ENCODE measurements at places on chromosomes 6 and 20. TPM values are rescaled to one million over a fixed set of nuclear protein-coding genes. Genes with fewer than 3 reads are reported as not detected.

DNA sequence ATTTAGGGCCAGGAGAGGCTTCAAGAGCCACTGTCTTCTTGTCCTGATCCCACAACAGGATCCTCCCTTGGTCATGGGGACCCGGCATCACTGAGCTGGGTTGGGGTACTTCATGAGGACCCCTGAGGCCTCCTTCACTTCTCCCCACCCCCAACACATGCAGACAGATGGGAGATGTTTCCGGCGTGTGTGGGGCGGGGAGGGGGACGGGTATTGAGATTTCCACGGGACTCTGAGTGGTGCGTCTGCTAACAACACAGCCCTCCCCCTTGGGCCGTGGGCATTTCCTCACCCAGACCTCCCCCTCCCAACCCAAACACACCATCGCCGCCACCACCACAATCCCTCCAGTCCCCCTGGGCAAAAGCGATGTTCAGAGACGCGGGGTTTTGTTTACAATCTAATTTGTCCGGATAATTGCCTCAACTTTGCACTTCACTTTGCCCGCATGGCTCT is 906 bp upstream of the FOXP4 start:
- no peak for DNase-seq

DNA sequence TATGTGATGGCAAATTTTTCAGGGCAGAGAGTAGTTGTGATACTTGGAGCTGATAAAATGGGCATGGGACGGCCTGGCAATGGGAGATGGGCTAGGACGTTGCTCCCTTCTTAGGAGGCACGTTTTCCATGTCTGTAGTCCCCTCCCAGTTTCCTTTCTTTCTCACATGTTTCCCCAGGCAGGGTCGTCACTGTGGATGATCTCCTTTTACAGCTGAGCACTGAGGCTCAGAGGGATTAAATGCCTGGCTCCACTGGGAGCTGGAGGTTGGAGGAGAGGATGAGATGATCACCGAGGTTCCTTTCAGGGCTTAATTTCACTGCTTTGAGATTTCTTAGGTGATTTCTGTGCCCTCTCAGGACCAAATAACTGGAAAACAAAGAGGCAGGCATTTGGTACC is 136.7 kb downstream of the SOBP start:
- DNase-seq, result no peak

GRCh38 chr6:37088897-37089296 is 81.1 kb upstream of the PIM1 start:
- no peak for DNase-seq

- no peak for DNase-seq
These were observed 78.0 kb downstream of the VEGFA start for GRCh38 chr6:43847741-43848630.

DNA sequence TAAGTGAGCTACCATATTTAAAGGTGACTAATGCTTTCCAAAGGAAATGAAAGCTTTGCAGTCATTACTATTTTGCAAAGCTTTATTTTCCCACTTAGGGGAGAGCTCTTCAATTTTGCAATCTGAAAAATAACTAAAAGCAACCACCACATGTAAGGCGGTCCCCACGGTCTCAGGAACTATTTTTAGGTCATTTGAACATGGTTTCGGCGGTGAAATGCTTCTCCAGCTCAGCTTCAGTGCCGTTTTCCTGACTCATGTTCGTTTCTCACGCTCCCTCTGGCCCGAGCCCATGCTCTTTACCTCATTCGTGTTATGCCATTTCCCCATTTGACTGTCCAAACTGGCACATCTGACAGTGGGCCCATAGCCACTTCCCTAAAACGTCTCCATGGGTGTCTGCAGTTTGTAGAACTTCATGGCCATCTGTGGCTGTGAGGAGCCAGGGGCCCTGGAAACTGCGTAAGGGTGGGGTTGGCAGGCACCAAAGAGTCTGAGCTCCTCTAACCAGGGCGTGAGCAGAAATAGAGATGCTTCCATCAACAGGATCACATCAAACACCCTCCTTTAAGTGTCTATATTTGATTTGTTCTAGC is 46.5 kb downstream of the ADTRP start:
- DNase-seq, result peak; percentile 13

GRCh38 chr20:57000441-57000968 is 265.9 kb downstream of the BMP7 start:
- DNase-seq, result no peak

GRCh38 chr6:46690141-46690755 is 2.6 kb downstream of the TDRD6 start:
- DNase-seq, result no peak

KCNK16 gene
- total RNA-seq, result not detected

NR2E1 gene
- 0.39 TPM for total RNA-seq

CDH26 gene
- total RNA-seq, result 0.21 TPM

LY6G6D gene
- not detected for total RNA-seq

TRIM10 gene
- total RNA-seq, result not detected

Data from H4 (cell line).